ENCODE measurements at places on chromosomes 1 and 21.

- peak; percentile 97 for DNase-seq
These were observed 152.2 kb downstream of the HIVEP3 start for GRCh38 chr1:41766546-41766945.

- DNase-seq: no peak
These were observed 36.4 kb downstream of the OLFML2B start for GRCh38 chr1:161987303-161987702.

GRCh38 chr21:43639470-43640353, 19.6 kb downstream of the HSF2BP start:
- DNase-seq: no peak

DNA sequence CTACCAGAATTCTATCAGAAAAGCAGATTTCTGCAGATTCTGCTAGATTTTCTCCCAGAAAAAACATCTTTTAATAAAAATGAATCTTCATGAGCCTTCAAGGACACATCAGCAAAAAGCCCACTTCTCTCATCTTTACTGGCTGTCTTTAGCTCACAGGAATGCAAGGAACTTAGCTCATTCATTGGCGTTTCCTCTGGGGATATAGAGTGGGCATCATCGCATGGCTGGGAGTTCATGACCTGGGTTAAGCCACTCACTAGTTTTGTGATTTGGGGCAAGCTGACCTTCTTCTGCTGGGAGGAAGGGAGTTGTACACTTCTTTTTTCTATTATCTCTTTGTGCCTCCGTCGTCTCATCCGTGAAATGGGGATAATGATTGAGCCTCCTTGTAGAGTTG, 149.7 kb downstream of the KAZN start:
- no peak for DNase-seq

- DNase-seq: no peak
These were observed 78.8 kb downstream of the CEP350 start for GRCh38 chr1:180033390-180033789.

DNA sequence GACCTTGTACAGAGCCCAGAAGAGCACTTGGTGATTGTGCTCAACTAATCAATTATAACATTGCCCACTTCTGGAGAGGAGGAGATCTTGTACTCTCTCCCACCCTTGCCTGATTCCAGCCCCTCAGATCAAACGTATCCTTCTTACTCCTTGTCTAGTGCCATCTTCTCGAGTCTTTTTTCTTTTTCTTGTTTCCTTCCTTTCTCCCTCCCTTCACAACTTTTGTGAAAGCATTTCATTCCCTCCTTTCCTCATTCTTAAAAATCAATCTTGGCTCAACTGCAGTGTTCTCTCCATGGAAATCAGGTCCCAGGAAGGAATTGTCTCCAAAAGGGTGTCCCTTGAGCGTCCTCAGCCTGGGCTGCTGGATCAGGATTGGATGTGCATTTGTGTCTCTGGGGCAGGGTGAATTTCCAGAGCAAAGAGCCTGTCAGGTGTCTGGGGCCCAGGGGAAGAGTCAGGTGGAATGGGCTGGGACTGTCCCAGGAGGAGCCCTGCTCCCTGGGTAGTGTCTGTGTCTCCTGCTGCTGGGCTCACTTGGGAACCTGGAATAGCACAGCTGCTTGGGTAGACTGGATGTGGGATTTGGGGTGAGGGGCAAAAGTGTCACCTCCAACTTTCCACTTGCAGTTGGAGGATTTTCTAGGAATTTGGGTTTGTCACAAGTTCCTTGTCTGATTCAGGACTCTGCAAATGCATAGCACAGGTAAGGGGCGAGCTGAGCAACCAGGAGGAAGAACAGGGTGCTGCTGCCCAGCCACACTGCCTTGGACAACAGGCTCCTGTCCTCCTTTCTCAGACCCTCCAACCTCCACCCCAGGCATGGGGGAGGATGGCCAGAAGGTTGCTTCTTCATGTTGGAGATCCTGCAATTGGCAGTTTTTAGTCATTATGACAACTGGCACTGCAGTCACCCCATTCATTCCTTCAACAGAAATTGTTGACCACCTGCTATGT, 3.3 kb downstream of the SOX13 start:
- DNase-seq: no peak

- no peak for DNase-seq
These were observed 72.0 kb upstream of the CLDN14 start for GRCh38 chr21:36551731-36552433.

GRCh38 chr1:163147019-163147418, 55.7 kb downstream of the RGS5 start:
- no peak for DNase-seq

DNA sequence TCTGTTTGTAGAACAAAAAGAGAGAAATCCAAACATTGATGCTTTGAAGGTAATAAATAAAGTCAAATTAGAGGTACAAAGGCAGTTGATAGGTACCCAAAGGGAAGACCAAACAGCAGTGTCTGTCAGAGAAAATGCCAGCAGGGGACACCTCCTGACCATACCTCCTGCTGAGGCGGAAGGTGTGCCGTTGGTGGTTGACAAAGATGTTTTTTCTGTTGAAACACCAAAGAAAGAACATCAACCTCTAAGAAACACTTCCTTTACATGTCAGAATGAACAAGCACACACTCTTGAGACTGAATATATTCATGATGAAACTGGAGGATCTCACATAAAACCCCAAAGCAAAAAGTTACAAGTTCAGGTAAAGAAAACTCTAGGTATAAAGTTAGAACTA, 128.3 kb downstream of the MACF1 start:
- no peak for DNase-seq

- DNase-seq: no peak
These were observed 1412.1 kb downstream of the PLA2G4A start for GRCh38 chr1:188240772-188241406.

GRCh38 chr1:151970128-151970527, 23.5 kb downstream of the S100A10 start:
- no peak for DNase-seq

- DNase-seq: peak; percentile 63
These were observed 5.0 kb upstream of the CHI3L2 start for GRCh38 chr1:111222308-111223125.

DNA sequence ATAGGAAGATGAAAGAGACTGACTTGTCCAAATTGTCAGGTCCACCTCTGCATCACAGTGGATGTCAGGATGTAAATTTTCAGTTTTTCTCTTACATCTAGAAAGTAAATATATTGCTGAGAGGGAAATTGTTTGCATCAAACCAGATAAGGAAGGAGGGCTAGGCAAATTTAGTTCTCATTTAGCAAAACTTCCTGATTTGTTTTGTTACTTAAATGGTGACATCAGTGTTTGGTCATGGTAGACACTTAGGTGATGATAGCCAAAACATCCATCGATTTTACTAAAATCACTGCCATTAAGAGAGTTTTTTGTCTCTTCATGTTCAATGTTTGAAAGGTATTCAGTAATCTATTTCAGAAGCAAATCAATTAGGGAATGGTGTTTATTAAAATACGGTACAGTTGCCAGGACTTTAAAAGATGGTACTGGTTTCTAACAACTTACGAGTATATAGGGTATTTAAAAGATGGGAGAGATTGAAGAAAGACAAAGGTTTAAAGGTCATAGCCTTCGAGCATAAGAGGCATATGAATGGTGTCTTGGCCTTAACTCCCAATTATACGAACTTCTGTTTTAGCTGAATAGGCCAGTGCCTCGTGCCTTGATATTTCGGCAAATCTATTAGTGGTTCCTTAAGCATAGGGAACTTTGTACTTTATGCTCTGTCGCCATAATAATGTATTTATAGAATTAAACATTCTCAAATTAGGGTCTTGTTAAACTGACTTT, 3.0 kb downstream of the IER5 start:
- no peak for DNase-seq

DNA sequence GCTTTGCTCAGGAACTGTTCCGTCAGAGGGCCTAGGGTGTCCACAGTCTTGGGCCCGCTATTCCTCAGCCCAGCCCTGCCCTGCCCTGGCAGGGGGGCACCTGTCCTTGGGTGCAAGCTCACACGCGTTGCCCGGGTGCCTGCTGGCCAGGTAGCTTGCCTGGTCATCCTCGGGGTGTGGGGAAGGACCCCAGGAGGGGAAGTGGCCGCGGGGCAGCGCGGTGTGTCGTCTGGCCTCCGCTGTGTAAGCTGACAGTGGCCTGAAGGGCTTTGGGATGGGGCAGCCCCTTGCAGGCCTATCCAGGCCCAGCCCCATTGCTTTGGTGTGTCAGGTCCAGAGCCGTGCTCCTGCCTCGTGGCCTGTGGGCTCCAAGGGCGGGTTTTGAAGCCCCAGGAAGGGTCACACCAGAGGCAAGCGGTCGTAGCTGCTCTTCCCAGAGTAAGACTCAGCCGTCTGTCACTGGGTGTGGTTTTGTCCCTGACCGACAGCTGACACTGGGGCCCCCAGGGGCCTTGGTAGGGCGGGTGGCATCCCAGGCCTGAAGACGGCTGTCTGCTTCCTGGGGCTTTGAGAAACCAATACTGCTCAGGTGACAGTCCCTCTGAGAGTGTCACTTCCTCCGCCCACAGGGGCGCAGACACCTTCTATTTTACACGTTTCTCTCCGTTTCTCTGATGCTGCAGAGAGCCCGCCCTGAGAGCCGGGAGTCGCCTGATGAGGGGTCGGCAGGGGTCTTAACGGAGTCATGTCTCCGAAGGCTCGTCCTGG, 72.1 kb downstream of the SKI start:
- no peak for DNase-seq

DNA sequence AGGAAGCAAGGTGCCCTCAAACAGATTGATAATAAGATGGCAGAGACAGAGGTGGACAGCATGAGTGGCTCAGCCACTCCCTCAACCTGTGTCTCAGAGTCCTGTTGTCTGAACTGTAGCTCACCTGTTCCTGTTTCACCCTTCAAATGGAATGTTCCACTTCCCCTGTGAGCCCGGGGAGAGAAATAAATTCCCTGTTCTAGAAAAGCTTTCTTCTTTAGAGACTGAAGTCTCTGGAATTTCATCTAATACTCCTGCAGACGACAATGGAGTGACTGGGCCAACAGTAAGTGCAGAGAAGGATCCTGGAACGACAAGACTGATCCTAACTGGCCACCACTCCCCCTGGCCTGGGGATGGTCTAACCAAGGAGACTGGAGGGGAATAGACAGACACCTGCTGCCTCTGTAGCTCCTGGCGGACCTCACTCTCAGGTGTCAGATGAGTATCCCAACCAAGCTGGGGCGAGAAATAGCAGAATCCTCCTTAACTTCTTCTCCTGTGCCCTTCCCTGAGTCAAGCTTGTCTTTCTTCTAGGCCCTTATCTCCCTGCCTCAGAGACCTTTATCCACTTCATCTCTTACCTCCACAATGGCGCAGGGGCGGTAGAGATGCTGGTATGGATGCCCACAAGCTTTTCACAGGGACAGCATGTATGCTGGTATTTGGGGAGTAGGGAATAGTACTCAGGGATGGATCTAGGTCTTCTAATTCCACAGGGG, 45.4 kb downstream of the PLEKHA6 start:
- DNase-seq: peak; percentile 75

DNA sequence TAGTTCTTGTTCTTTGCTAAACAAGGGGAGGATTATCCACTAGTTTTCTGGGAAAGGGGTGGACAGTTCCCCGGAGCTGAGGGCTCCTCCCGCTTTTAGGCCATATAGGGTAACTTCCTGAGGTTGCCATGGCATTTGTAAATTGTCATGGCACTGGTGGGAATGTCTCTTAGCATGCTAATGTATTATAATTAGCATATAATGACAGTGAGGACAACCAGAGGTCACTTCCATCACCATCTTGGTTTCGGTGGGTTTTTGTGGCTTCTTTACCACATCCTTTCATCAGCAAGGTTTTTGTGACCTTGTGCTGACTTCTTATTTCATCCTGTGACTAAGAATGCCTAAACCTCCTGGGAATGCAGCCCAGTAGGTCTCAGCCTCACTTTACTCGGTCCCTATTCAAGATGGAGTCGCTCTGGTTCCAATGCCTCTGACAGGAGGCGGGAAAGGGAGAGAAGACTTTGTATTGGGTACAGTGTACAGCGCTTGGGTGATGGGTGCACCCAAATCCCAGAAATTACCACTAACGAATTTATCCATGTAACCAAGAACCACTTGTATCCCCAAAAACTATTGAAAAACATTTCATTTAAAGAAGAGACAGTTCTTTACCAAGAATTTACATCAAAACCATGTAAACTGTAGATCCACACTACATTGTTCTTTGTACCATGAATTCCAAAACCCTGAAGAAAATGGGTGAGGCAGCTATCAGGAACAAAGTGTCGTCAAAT, 8.7 kb upstream of the SLC2A5 start:
- no peak for DNase-seq

DNA sequence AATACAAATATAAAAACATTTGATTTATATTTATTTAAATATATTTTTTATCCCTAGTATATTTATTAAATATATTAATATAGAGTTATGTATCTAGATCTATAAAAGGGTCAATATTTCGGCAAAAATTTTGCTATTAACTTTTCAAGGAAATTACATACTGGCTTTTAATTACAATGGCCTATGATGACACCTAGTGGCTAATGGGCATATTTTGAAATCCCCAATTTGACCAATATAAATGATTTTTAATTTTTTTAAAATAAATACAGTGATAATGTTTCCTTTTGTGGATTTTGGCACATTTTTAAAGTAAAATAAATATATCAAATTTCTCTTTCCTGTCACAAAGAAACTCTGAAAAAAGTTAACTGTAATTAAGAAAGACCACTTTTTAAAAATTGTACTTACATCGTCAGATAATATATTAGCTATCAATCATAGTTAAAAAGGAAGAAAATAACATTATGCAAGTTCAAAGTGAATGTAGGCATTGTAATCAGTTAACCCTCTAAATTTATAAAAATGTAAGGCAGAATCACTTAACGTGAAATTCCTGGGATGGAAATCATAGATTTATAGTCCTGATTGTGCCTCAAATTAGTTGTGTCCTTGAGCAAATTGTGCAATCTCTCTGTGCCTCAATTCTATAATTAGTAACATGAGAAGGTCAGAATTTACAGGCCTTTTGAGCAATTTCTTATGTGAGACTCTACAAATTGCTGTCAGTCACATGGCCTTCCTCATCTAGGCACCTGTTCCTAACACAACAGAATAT, 25.6 kb upstream of the RGS13 start:
- no peak for DNase-seq

DNA sequence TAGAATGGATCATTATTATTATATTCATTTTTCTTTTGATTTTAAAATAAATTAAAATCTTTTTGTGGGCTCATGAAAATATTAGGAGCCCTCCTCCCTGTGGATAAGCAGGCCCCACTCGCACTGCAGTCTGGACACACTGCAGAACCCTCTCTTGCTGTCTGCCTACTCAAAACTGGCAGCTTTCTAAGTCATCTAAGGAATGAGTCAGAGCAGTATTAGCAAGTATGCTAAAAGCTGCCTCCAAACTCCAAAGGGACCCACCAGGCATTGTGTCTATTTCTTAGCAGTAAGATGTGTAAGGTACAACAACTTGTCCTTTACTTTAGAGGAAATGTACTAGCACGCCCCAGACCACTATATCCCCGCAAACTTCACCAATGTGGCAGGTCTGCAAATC, 108.8 kb downstream of the SYF2 start:
- DNase-seq: no peak

GRCh38 chr1:26784886-26785285, 2.9 kb upstream of the PIGV start:
- no peak for DNase-seq

- no peak for DNase-seq
These were observed 326.4 kb downstream of the TGFB2 start for GRCh38 chr1:218671573-218671972.
